ENCODE measurements at places on chromosomes 4 and X. TPM values are rescaled to one million over a fixed set of nuclear protein-coding genes. Genes with fewer than 3 reads are reported as not detected.

- H3K27me3 ChIP-seq, result no peaks in the 10 kb centered on the region
- H3K27ac ChIP-seq, result no peak overlapping the region
- peaks cover 8% of the 10 kb centered on the region for H3K4me1 ChIP-seq
- DNase-seq, result no peak
- no peak overlapping the region for H3K4me3 ChIP-seq
Observed at GRCh38 chr4:2071912-2072867, 13.1 kb downstream of the NAT8L start.

Gene NDST3
- 3.2 TPM for total RNA-seq

DNA sequence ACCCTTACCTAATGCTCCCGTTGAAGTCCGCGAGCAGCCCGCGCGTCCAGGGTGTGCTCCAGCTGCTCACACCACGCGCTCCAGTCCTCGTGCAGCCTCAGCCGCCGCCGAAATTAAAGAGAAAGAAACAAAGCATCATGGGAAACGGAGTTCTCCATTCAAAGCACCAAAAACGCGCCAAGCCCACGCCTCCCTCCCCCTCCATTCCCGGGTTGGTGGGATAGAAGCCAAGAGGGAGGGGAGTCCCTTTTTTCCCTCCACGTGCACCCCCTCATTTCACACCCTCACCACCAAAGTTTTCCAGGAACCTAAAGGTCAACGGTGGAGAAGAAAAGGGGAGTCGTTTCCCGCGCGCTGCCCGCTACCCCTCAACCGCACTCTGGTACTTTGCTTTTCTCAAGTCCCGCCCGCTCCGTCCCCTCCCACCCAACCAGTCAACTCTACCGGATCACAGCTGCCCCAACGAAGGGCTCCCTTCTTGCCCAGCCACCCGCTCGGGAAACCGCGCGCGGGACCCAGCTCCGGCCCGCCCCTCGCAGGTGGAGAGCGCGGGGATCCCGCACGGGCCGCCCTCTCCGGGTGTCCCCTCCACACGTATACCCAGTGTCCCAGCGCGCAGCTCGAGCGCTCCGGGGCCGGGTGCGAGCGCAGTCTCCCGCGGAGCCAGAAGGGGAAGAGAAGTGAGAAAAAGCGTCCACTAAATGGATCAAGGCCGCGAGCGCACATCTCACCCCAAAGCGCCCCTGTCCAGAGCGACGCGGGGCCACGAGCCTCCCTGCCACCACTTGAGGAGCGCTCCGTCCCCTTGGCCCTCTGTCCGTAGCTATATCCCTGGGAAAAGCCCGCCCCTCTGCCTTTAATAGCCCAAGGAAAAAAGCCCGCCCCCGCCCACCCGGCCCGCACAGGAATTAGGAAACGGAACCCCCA is 65.1 kb upstream of the CCDC160 start:
- no peak for DNase-seq
- H3K27me3 ChIP-seq, result peaks cover 43% of the 10 kb centered on the region
- H3K27ac ChIP-seq, result no peak overlapping the region
- H3K36me3 ChIP-seq, result no peaks in the 10 kb centered on the region
- H3K4me1 ChIP-seq, result peaks cover 16% of the 10 kb centered on the region
- H3K4me3 ChIP-seq, result peak overlapping the region; percentile 80

DNA sequence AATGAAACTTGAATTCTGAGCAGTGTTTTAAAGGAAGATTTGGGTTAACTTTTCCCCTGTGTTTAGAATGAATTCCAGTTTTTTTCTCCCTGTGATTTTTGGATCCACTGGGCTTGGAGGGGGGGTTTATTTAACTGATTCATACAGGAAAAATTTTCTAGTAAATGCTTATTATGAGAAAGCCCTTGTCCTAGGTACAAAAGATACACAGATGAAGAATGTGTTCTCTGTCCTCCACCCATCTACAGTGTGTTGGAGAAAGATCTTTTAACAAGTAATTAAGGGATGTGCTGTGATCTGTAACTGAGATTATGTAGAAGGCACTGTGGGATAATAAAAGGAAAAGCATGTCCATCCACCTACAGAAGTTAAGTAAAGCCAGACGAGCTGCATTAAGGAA is 103.9 kb downstream of the STIM2 start:
- H3K4me1 ChIP-seq, result peaks cover 14% of the 10 kb centered on the region
- H3K4me3 ChIP-seq, result no peak overlapping the region
- no peaks in the 10 kb centered on the region for H3K36me3 ChIP-seq
- H3K27me3 ChIP-seq, result no peaks in the 10 kb centered on the region

GRCh38 chr4:57231781-57232180 is 121.6 kb upstream of the IGFBP7 start:
- peaks cover 37% of the 10 kb centered on the region for H3K27me3 ChIP-seq
- DNase-seq, result no peak
- no peak overlapping the region for H3K4me3 ChIP-seq
- no peak overlapping the region for H3K27ac ChIP-seq

DNA sequence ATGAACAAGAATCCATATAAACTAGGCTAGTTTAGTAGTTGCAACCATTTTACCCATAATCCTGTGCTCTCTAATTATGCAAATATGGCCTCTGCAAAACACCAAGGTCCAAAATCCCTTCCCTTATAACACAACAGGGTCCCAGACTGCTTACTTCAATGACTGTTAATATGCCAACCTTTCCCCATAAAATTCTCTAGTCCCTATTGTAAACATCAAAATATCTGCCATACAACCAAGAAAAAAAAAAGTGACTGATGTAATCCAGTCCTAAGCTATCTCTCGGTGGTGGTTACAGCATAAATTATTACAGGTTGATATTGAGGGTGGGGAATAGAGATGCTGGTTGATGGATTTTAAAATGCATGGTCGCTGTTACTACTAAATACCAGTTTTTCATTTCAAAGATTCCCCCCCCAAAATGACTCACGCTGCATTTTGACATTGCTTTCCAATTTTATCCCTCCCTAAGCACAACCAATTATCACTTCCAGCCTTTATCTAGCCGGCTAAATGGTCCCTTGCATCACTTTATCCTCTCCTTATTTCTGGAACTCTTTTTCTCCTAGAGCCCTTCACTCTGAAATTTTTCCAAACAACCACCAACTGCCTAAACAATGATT is 44.8 kb downstream of the TSPAN5 start:
- peak overlapping the region; percentile 79 for H3K27ac ChIP-seq
- peaks cover 88% of the 10 kb centered on the region for H3K4me1 ChIP-seq
- H3K36me3 ChIP-seq, result no peaks in the 10 kb centered on the region
- DNase-seq, result no peak
- no peaks in the 10 kb centered on the region for H3K27me3 ChIP-seq
- H3K4me3 ChIP-seq, result no peak overlapping the region

- no peak overlapping the region for H3K4me3 ChIP-seq
- no peaks in the 10 kb centered on the region for H3K36me3 ChIP-seq
- no peak for DNase-seq
- H3K27ac ChIP-seq, result peak overlapping the region; percentile 78
- H3K4me1 ChIP-seq, result peaks cover 31% of the 10 kb centered on the region
Observed at GRCh38 chr4:53782458-53782845, 191.2 kb upstream of the LNX1 start.

GRCh38 chr4:95729596-95729995 is 110.3 kb upstream of the PDHA2 start:
- no peak overlapping the region for H3K27ac ChIP-seq
- H3K36me3 ChIP-seq, result no peaks in the 10 kb centered on the region
- H3K27me3 ChIP-seq, result no peaks in the 10 kb centered on the region
- no peak for DNase-seq
- H3K4me1 ChIP-seq, result no peaks in the 10 kb centered on the region

DNA sequence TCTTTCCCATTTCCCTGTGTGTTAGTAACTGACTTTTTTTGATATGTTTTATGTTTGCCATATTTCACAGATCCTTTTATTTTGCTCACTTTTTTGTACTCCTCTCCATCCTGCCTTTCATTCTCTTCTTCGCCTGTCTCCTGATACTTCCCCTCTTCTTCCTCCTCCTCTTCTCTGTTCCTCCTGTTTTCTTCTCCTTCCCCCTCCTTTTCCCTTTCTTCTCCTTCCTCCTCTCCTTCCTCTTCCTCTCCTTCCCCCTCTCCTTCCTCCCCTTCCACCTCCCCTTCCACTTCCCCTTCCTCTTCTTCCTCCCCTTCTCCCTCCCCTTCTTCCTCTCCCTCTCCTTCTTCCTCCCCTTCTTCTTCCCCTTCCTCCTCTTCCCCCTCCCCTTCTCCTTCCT is 41.7 kb downstream of the RPGR start:
- no peak overlapping the region for H3K27ac ChIP-seq
- DNase-seq, result no peak
- H3K27me3 ChIP-seq, result no peaks in the 10 kb centered on the region
- H3K4me1 ChIP-seq, result no peaks in the 10 kb centered on the region

Gene SMR3A
- total RNA-seq, result not detected

Gene CXCL3
- total RNA-seq, result 2.1 TPM

Gene IL21
- not detected for total RNA-seq

Gene HSD17B13
- total RNA-seq, result 0.16 TPM
